H9 (cell line): ENCODE measurements at places on chromosomes 4 and X. TPM values are rescaled to one million over a fixed set of nuclear protein-coding genes. Genes with fewer than 3 reads are reported as not detected.

DNA sequence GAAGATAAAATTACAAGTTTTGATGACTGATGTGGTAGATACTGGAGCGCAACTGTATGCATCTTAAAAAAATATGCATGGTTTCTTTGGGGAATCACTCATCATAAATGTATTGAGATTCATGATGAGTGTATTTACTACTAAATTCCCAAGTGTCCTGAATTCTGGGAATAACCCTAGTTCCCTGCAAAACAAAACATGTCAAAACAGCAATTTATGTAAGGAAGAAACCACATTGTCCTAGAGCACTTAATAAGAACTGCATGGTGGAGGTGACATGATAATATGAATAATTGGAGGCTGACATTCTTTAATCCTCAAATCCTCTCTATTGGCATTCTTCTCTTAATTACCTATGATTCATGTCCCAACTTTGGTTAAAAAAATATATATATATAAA, 1804.7 kb downstream of the STIM2 start:
- H3K27ac ChIP-seq: no peak overlapping the region
- H3K4me1 ChIP-seq: no peaks in the 10 kb centered on the region
- H3K4me3 ChIP-seq: no peak overlapping the region
- no peaks in the 10 kb centered on the region for H3K36me3 ChIP-seq

GRCh38 chr4:7139167-7139982, 53.0 kb upstream of the SORCS2 start:
- 0 out of 2 replicates have a peak, but pooled peaks cover 3% of the 10 kb centered on the region for H3K4me1 ChIP-seq
- DNase-seq: no peak
- H3K27ac ChIP-seq: no peak overlapping the region
- no peaks in the 10 kb centered on the region for H3K36me3 ChIP-seq
- H3K4me3 ChIP-seq: no peak overlapping the region

- no peaks in the 10 kb centered on the region for H3K36me3 ChIP-seq
- DNase-seq: no peak
- peaks cover 2% of the 10 kb centered on the region; the same call in 1 of the 2 replicates for H3K4me1 ChIP-seq
- H3K27ac ChIP-seq: no peak overlapping the region
- no peaks in the 10 kb centered on the region for H3K27me3 ChIP-seq
These were observed 48.1 kb downstream of the FNIP2 start for GRCh38 chr4:158816955-158817354.

DNA sequence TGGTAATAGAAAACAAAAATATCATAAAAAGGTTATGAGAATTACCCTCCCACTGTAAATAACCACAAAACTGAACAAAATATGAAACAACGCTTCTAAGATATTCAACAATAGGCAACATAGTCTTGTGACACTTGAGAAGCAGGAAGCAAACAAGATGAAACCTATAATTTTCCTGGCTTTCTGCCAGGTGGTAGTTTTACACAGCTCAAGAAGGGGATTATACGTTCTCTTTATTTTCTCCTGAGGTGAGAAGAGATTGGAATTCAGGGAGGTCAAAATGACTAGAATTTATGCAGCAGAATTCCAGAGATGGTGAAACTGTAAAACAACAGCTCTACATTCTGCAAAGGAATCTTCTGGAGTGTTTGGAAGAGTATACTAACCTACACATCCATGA, 186.0 kb downstream of the HHIP start:
- no peak for DNase-seq
- H3K36me3 ChIP-seq: no peaks in the 10 kb centered on the region
- no peak overlapping the region for H3K4me3 ChIP-seq
- no peak overlapping the region for H3K27ac ChIP-seq
- H3K4me1 ChIP-seq: no peaks in the 10 kb centered on the region
- no peaks in the 10 kb centered on the region for H3K27me3 ChIP-seq

Gene MAOA
- 0.28 and 0.44 TPM in 2 replicates for total RNA-seq
